Epithelial cell of prostate (primary cell): ENCODE measurements at places on chromosomes 4 and X.

- no peak for DNase-seq
These were observed 40.8 kb downstream of the FGFRL1 start for GRCh38 chr4:1052231-1052671.

GRCh38 chr4:8644461-8644891 is 51.9 kb downstream of the CPZ start:
- DNase-seq = no peak

DNA sequence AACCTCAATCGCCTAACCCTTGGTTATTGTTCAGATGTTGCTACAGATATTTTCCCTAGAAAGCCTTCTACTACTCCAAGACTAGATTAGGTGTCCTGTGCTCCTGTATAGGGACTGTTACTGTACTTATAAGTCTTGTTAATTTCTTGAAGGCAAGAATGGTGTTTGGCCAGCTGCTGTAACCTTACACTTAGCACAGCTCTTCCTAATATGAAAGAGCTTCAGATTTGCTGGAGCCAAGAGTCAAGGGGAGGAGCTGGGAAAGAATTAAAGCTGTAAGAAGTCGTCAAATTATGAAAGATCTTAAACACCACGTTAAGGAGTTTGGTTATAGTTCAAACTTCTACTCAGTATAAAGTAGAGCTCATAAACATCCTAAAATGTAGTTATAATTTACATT is 245.9 kb upstream of the TLL1 start:
- DNase-seq = no peak

- no peak for DNase-seq
These were observed 7.3 kb downstream of the FNIP2 start for GRCh38 chr4:158776106-158776505.

- DNase-seq = no peak
These were observed 687 bp downstream of the CDK16 start for GRCh38 chrX:47218920-47219815.
